ENCODE measurements at places on chromosomes 4 and X. TPM values are rescaled to one million over a fixed set of nuclear protein-coding genes. Genes with fewer than 3 reads are reported as not detected.

CTAG1A gene
- total RNA-seq, result not detected

LUZP4 gene
- total RNA-seq, result not detected

RPA4 gene
- 0.71 TPM for total RNA-seq

ZNF81 gene
- 5.7 TPM for total RNA-seq

STATH gene
- total RNA-seq, result not detected

CDKL5 gene
- 3.3 TPM for total RNA-seq

TMEM31 gene
- 0.14 TPM for total RNA-seq

PPP2R2C gene
- not detected for total RNA-seq

SLC16A2 gene
- 7.4 TPM for total RNA-seq

RNF150 gene
- total RNA-seq, result 0.28 TPM

EDA2R gene
- total RNA-seq, result 13.6 TPM

OSTC gene
- 257 TPM for total RNA-seq

ZBTB49 gene
- total RNA-seq, result 2.4 TPM

TIGD4 gene
- 0.14 TPM for total RNA-seq

NPY1R gene
- total RNA-seq, result 0.14 TPM

HELT gene
- total RNA-seq, result not detected

RAP1GDS1 gene
- 38.7 TPM for total RNA-seq
